Stimulated activated CD8-positive, alpha-beta memory T cell treated with anti-CD3 and anti-CD28 coated beads, Interleukin-15, amount 100 ng/mL, for 48 hours (primary cell): ENCODE measurements at places on chromosomes 16 and 17.

- DNase-seq = no peak
Measured at GRCh38 chr17:80187090-80187489, 17.3 kb downstream of the CARD14 start.

GRCh38 chr17:73027130-73027741, 65.3 kb downstream of the SLC39A11 start:
- no peak for DNase-seq

- no peak for DNase-seq
Measured at GRCh38 chr16:11774065-11774626, 22.9 kb downstream of the ZC3H7A start.

GRCh38 chr17:64057701-64058263, 37.3 kb upstream of the ICAM2 start:
- DNase-seq = no peak

DNA sequence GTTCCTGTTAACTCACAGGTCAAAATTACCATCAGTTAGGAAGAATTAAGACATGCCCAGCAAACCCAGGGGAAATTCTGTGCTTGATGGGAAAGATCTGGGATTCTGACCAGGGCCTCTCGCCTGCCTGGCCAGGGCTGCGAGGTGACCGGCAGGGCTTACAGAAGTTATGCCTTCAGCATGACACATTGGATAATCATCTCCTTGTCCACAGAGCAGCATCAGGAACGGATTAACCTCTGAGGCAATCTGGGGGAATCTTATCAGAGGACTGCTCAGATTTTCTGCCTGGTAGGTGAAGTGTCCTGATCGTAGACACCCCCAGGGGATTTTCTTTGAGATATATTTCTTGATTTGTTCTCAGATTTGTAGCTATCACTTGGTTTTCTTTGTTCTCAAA, 172.5 kb downstream of the HS3ST3A1 start:
- no peak for DNase-seq

DNA sequence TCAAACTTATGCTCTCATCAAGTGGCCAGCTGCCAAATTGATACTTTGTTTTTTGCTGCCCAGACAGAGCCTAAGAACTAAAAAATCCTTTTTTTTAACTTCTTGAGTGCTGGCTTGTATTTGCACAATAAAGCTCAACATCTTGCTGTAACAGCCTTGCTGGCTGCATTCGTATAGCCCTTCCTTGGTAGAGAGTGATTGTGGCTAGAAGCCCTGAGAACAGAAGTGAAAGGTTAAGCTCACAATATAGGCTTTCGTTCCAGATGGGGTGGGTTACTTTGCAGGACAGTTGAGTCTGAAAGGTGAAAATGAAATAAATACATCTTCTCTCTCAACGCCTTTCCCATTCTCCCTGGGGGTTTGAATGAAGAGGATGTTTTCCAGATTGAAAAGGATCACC, 278.8 kb downstream of the HS3ST3B1 start:
- no peak for DNase-seq

DNA sequence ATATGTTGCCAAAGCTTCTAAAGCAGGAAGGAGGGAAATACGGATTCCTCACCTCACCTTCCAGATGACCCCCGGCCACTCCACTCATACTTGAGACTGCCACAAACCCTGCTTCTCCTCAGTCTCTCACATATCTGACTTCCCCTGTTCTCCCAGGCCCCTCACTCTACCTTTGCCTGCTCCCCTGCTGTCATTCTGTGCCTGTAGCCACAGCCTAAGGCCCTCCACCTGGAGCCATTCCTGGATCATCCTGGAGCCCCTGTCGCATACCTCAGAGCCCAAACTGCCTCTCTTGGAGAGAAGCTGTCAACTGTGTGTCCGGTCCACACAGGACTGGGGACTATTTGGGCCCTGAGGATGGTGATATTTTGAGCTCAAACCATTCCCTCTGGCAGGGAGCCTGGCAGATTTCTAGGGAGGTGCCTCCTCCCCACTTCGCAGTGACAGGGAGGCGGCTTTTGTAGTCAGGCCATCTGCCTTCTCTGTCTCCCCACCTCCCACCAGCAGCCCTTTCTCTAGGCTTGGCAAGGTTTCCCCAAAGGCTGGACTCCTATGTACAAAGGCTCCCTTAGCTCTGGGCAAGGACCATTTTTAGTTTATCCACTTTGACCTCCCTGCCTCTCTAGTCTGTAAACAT, 2.3 kb upstream of the MED24 start:
- no peak for DNase-seq

- DNase-seq = no peak
Measured at GRCh38 chr17:17633310-17633709, 41.8 kb upstream of the PEMT start.

DNA sequence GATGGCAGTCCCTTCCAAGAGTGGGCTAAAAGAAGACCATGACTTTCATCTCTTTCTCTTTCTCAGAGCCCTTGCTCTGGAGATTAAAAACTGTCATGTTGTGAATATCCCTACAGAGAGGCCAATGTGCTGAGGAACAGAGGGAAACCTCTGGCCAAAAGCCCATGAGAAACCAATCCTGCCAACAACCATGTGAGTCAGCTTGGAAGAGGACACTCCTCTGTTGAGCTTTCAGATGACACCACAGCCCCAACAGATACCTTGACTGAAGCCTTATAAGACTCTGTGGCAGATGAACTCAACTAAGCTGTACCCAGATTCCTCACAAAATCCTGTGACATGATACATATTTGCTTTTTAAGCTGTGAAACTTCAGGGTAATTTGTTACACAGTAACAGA, 19.6 kb downstream of the CPPED1 start:
- no peak for DNase-seq

DNA sequence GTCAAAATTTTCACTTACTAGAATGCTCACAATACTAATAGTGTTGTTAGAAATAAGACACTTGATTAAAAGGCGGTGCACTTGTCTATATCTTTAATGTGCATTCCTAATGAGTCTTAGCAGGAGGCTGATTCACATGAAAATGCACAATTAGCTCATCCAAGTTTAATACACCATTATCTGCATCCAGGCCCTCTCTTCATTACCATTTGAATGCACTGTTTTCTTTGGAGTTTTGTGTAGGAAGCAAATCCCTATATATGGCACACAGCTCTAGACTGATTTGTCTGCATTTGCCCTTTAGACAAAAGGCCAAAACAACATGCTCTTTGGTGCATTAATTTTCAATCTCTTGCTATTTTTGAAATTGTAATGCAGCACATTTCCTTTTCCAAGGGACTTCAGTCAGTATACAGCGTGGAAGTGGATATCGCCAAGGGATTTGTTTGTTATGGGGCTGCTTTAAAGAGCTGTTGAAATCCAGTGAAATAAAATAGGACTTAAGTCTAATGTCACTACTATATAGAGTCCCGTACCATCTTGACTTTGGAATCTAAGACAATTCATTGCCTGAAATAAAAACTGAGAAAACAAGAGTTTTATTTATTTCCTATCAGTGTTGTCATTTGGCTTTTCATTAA, 257.6 kb upstream of the CPHXL start:
- no peak for DNase-seq

DNA sequence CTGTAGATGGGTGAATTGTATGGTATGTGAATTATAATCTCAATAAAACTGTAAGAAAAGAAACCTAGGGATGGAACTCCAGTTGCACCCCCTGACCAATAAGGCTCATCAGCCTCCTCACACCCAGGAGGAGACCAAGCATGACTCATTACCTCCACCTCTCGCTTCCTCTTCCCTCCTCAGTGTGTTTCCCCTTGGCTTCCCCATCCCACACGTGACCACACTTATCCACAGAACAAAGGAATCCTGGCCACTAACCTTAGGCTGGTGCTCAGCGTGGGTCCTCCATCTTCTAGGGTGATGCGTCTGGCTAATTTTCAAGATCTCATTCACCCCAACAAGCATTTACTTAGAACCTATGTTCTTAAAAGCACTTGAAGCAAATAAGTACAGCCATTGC, 36.2 kb upstream of the MAP3K14 start:
- peak; percentile 17 for DNase-seq

GRCh38 chr17:66841328-66841727, 6.4 kb downstream of the CACNG5 start:
- no peak for DNase-seq
